Effector CD4-positive, alpha-beta T cell (primary cell): ENCODE measurements at places on chromosomes 16 and 17.

DNA sequence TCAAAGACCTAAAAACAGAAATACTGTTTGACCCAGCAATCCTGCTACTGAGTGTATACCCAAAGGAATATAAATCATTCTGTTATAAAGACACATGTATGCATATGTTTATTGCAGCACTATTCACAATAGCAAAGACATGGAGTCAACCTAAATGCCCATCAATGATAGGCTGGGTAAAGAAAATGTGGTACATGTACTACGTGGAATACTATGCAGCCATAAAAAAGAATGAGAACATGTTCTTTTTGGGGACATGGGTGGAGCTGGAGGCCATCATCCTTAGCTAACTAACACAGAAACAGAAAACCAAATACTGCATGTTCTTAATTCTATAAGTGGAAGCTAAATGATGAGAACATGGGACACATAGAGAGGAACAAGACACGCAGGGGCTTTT is 155.2 kb upstream of the KCNJ16 start:
- DNase-seq: no peak

GRCh38 chr17:38789185-38789584 is 10.2 kb downstream of the PIP4K2B start:
- DNase-seq: no peak

DNA sequence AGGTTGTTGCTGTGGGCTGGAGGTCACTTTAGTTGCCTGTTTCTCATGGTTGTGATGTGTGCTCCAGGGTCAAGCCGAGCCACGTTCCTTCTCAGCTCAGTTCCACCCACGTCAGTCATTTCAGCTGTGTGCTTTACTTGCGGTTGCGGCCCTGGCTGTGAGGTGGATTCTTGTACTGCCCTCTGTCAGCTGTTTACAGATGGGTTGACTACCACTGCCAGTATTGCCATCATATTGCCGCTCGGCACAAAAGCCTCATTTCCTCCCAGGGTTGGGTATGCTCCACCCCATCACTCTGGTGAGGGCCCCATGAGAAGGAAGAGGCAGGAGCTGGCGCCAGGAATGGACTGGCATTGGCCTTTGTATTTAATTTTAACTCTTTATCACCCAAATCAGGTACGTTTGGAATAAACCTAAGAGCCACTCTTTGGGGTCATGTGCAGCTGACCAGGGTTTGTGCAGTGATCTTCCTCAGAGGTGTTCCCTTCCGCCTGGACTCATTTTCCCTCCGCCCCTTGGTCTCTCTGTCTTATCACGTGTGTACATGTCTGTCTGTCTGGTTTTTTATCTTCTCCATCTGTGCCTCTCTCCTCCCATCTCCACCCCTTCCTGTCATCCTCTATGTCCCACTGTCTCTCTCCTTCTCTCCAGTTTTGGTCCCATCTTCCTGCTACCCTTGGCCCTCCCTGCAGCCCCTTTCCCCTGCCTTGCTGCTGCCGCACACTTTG is 25.0 kb downstream of the METTL22 start:
- no peak for DNase-seq

GRCh38 chr16:2841606-2842339 is 11.7 kb downstream of the ZG16B start:
- no peak for DNase-seq

DNA sequence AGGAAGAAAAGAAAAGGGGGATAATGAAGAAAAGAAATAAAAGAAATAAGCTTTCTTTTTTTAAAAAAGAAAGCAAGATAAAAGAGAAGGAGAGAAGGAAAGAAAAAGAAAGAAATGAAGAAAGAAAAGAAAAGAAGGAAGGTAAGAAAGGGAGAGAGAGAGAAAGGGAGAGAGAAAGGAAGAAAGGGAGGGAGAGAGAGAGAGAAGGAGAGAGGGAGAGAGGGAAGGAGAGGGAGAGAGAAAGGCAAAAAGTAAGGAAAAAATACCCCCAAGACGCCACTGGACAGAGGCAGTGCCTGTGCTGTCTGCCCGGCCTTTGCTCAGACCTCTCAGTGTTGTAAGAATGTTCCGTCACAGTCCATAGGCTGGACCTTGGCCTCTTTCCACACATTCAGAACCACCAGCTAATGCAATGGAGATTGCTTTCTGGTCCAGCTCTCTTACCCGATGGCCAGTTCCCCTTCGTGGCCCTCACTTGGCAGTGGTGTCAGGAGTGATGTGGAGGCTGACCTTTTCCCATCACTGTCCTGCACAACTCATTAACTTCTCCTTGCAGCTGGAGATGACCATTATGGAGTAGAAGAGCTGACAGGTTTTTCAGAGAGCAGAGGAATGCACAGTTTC is 14.3 kb upstream of the HNF1B start:
- no peak for DNase-seq

GRCh38 chr17:47170710-47171109 is 18.4 kb downstream of the CDC27 start:
- DNase-seq: no peak
